ENCODE measurements at places on chromosomes 3 and 15.

DNA sequence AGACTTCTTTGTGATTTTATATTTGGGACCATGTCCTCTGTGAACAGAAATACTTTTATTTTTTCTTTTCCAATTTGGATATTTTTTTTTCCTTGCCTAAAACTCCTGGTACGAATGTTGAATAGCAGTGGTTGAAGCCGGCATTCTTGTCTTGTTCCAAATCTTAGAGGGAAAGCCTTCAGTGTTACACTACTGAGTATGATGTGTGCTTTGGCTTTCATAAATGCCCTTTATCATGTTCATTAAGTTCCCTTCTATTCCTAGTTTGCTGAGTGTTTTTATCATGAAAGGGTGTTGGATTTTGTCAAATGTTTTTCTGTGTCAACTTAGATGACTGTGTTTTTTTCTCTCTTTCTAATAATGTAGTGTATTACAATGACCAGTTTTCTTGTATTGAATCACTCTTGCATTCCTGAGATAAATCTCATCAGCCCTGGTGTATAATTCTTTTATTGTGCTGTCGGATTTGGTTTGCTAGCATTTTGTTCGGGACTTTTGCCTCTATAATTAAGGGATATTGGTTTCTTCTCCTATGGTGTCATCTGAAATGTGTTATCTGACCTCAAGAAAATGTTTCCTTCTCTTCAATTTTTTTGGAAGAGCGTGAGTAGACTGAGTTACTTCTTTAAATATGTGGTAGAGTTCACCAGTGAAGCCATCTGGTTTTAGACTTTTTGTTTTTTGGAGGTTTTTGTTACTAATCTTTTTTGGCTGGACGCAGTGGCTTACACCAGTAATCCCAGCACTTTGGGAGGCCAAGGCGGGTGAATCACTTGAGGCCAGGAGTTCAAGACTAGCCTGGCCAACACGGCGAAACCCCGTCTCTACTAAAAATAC, 33.3 kb downstream of the MAP1A start:
- no peak for DNase-seq

GRCh38 chr3:34070831-34071585, 272.6 kb downstream of the PDCD6IP start:
- no peak for DNase-seq

DNA sequence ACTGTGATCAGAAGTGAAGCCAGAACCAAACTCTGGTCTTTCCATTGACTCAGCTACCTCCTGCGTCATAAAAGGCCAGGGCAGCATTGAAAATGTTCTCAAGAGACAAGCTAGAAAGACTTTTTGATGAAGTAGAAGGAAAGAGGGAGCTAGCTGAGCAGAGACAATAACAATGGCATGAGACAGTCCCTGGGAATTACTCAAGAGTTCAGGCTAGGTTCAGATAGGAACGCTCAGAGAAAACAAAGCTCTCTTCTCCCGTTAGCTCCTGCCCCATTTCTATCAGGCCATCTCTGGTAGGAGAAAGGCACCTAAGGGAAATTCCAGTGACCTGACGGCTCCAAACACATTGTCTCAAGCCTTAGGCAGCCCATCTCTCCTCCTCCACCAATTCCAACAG, 7.0 kb upstream of the OXTR start:
- DNase-seq = no peak

GRCh38 chr15:92947071-92947730, 47.1 kb downstream of the CHD2 start:
- no peak for DNase-seq

Data from SIG-M5 (cell line).